ENCODE measurements at places on chromosomes 2 and 18. TPM values are rescaled to one million over a fixed set of nuclear protein-coding genes. Genes with fewer than 3 reads are reported as not detected.
A peak's percentile ranks its signal among the peaks of the same experiment; 100 is the strongest.

- no peaks in the 10 kb centered on the region for H3K4me1 ChIP-seq
- H3K4me3 ChIP-seq = no peak overlapping the region
- no peaks in the 10 kb centered on the region for H3K27me3 ChIP-seq
- no peak overlapping the region for H3K27ac ChIP-seq
- DNase-seq = no peak
These were observed 594.6 kb downstream of the ADCYAP1 start for GRCh38 chr18:1499265-1499664.

DNA sequence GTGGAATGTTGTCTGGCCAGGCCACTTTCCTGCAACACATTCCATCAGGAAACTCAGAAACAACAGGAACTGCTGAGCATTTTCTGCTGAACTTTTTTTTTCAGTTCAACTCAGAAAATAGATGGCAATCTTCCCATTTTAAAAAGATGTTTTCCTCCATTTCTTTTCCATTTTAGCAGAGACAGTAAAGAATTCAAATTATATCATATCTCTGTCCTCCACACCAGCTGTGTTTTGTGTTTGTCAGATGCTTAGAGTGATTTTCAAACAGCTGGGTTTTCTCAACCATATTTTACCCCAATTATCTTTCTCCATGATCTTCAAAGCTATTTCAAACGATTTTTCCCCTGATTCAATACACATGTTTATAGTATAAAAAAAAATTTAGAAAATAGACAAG, 713.4 kb downstream of the LRRTM4 start:
- DNase-seq = no peak
- no peaks in the 10 kb centered on the region for H3K36me3 ChIP-seq
- no peak overlapping the region for H3K27ac ChIP-seq

- H3K27ac ChIP-seq = no peak overlapping the region
- no peak for DNase-seq
- peaks cover 11% of the 10 kb centered on the region for H3K4me1 ChIP-seq
- H3K4me3 ChIP-seq = no peak overlapping the region
- H3K36me3 ChIP-seq = no peaks in the 10 kb centered on the region
These were observed 20.7 kb downstream of the IGFBP2 start for GRCh38 chr2:216653931-216654365.

The SDC1 gene
- total RNA-seq = 0.41 TPM

DNA sequence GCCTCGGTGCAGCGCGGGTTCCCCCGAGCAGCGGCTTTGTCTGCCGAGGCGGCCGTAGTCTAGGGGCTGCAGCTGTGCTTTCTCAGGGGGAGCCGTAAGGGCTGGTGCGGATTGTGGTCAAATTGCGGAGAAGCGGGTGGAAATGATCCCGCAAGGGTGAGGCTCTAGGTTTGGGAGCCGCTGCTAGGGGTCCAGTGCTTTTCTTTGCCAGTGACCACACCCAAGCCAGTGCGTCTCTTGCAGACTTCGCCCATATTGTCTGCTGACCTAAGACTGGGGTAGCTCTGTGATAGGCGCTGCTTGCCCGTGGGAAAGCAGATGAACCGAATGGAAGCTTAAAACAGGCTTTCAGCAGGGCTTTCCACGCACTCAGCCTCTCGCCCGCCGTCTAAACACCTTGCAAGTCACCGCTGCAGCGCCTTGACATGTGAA, 2.1 kb downstream of the DPYSL5 start:
- H3K4me3 ChIP-seq = peak overlapping the region; percentile 61
- H3K4me1 ChIP-seq = peaks cover 55% of the 10 kb centered on the region
- H3K27ac ChIP-seq = no peak overlapping the region
- no peak for DNase-seq
- no peaks in the 10 kb centered on the region for H3K36me3 ChIP-seq

The HOXD12 gene
- total RNA-seq = not detected

The CDK15 gene
- total RNA-seq = 0.16 TPM

DNA sequence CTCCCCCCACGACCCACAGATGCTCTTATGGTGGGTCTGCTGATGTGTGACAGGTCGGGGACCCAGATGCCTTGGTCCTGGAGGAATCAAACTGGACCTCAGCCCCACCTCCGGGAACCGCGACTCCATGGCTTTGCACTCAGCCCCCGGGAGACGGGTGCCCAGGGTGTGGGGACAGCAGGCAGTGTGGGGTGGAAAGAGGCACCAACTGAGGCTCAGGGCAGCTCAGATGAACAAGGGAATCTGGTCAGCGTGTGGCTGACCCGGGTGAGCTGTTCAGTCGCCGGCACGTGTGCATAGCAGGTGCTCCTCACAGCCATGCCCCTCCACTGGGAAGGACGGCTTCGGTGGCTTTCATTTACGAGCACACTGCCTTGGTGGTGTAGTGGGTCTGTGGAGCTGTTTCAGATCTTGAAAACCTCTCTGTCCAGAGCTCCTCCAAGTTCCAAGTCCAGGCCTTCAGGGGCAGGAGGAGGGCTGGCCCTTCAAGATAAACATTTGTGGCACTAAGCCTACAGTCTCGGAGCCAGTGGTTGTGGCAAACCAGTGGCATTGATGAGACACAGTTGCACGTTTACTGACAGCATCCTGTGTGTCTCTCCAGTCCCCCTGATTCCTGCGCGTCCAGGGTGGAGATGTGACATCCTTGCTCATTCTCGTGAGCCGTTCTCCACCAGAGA, 471.2 kb upstream of the HS6ST1 start:
- H3K36me3 ChIP-seq = no peaks in the 10 kb centered on the region
- H3K4me1 ChIP-seq = no peaks in the 10 kb centered on the region
- no peak overlapping the region for H3K27ac ChIP-seq
- H3K4me3 ChIP-seq = no peak overlapping the region
- H3K27me3 ChIP-seq = peaks cover 5% of the 10 kb centered on the region

GRCh38 chr2:217154923-217155322, 295.1 kb upstream of the TNP1 start:
- no peak overlapping the region for H3K4me3 ChIP-seq
- no peaks in the 10 kb centered on the region for H3K36me3 ChIP-seq
- H3K4me1 ChIP-seq = no peaks in the 10 kb centered on the region
- DNase-seq = no peak
- H3K27ac ChIP-seq = no peak overlapping the region

DNA sequence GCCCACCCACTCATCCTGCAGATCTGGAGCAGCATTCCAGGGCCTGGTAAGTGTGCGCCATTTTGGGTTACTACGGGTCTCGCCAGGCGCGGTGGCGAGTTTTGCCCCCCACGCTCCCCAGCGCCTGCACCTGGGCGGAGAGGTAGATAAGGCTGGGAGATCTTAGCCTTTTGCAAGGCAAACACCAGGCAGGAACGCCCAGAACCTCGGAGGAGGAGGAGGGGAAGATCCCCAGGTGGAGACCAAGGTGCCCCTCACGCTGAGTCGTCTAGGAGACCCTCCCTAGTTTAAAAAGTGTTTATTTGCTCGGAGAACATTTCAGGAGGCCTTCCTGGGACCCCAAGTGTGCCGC, 365 bp upstream of the RAMP1 start:
- no peak for DNase-seq
- no peaks in the 10 kb centered on the region for H3K36me3 ChIP-seq

DNA sequence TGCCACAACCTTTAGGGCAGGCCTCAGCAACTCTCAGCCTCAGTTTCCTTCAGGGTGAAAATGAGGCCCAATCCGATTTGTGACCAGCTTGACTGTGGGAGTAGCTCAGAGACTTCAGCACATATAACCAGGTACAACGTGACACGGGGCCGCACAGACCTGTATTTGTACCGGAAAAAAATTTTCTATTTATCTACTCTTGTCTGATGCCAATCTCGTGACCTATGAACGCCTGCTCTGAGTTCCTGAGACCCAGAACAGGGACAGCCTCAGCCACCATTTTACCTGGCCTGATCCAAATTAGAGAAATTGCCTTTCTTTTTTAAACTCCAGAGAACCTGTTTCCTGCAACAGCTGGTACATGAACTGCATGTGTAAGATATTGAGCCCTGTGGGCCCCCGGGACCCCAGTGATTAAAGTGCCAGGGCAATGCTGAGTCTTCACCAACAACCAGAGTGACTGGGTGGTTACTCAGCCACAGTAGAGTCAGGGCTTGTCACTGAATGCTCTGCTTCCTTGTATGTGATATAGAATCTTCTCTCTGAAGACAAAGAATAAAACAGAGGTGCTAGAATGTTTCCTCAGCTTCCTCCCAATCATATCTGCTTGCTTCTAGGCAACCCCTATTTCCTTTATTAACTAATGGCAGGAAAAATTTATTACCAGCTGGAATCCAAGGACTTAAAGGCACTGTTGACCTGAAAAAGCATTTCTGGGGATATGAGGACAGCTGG, 47.8 kb upstream of the FZD7 start:
- no peak overlapping the region for H3K27ac ChIP-seq
- H3K27me3 ChIP-seq = no peaks in the 10 kb centered on the region
- no peak overlapping the region for H3K4me3 ChIP-seq
- H3K4me1 ChIP-seq = no peaks in the 10 kb centered on the region
- no peak for DNase-seq
